ENCODE measurements at places on chromosomes 6 and 20. TPM values are rescaled to one million over a fixed set of nuclear protein-coding genes. Genes with fewer than 3 reads are reported as not detected.
A peak's percentile ranks its signal among the peaks of the same experiment; 100 is the strongest.

PRL gene
- total RNA-seq: not detected

HLA-DOB gene
- not detected for total RNA-seq

ULBP2 gene
- total RNA-seq: 9.6 TPM

PRR18 gene
- total RNA-seq: 0.38 TPM

BEND6 gene
- 1.5 TPM for total RNA-seq

HLA-DOA gene
- total RNA-seq: 0.67 TPM

PSORS1C2 gene
- total RNA-seq: not detected

CALHM5 gene
- 6.6 TPM for total RNA-seq

NKAIN2 gene
- total RNA-seq: 0.51 TPM

COL19A1 gene
- 0.83 TPM for total RNA-seq

GRCh38 chr6:131383421-131384411 is 189.3 kb upstream of the ARG1 start:
- no peak for ATAC-seq

GRCh38 chr6:141321493-141322347 is 811.0 kb upstream of the GJE1 start:
- peak; percentile 21 for ATAC-seq

DNA sequence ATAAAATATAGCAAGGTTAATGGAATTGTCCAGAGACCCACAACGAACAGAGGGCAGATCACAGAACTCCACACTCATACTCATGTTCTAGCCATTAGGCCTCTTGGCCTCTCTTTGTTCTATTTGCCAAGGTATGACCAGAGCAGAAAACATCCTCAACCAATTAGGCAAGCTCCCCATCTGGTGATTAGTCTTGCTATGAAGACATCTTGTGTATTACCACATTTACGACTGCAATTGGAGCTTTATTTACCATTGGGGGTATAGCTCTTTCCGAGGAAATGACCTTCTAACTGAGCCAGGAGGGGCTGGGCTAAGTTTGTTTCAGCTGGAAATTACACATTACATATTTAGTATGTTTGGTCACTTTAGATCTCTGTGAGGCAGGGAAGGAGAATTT is 593.9 kb downstream of the CD109 start:
- ATAC-seq: no peak

- ATAC-seq: no peak
Observed at GRCh38 chr6:34181908-34182307, 36.0 kb upstream of the GRM4 start.

DNA sequence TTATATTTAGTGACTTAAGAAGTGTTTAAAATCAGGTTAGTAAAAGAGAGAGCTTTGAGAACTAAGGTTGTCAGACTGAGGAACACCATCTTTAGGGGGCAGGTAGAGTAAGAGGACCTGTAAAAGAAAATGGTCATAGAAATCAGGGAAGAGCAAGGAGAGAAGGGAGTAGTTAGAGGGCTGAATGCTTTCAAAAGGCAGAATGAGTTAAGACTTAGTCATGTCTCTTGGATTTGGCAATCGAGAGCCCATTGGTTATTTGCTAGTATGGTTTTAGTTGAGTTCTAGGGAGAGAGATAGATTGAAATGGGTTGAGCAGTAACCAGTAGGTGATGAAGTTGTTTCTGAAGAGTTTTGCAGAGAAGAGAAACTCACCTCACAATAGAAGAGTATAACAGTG is 51.1 kb downstream of the RALGAPB start:
- ATAC-seq: no peak

DNA sequence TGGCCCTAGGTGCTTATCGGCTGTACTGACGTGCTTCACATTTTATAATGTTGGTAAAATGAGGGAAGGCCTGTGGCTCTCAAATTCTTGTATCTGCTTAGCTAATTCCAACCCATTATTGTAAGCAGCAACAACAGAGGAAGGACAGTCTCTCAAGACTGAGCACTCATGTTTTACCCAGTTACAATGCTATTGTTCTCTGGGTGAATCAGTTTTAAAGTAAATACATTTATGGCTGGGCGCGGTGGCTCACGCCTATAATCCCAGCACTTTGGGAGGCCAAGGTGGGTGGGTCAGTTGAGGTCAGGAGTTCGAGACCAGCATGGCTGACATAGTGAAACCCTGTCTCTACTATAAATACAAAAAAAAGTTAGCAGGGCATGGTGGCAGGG is 194.6 kb downstream of the PRKN start:
- ATAC-seq: no peak

GRCh38 chr6:94733066-94733465 is 844.3 kb upstream of the MANEA start:
- no peak for ATAC-seq

DNA sequence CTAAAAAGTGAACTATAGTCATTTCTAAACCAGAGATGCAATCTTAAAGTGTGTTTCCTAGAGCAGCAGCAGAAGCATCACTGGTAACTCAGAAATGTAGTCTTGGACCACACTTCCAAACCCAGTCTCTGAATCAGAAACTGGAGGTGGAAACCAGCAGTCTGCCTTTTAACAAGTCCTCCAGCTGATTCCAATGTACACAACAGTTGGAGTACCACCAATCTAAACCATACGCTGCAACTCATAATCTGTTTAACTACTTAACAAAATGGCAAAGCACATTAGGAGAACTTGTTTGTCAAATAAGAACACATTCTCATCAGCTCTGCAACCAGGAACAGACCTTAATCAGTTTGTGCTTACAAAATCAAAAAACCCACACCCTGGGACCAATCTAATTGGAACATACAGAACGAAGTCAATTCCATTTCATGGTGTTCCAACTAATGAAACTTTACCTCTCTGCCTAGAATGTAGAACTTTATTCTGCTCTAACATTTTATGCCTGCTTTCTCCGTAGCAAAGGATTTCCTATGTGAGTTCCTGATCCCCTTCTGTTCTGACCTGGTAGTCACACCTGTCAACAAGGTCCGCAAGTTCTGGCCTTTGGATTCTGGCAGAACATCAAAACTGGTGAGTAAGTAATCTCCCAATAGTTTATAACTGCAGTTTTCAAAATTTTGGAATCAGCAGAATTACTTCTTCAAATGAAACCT is 390.4 kb downstream of the HTR1B start:
- no peak for ATAC-seq

GRCh38 chr6:85390775-85391174 is 59.1 kb upstream of the NT5E start:
- no peak for ATAC-seq

DNA sequence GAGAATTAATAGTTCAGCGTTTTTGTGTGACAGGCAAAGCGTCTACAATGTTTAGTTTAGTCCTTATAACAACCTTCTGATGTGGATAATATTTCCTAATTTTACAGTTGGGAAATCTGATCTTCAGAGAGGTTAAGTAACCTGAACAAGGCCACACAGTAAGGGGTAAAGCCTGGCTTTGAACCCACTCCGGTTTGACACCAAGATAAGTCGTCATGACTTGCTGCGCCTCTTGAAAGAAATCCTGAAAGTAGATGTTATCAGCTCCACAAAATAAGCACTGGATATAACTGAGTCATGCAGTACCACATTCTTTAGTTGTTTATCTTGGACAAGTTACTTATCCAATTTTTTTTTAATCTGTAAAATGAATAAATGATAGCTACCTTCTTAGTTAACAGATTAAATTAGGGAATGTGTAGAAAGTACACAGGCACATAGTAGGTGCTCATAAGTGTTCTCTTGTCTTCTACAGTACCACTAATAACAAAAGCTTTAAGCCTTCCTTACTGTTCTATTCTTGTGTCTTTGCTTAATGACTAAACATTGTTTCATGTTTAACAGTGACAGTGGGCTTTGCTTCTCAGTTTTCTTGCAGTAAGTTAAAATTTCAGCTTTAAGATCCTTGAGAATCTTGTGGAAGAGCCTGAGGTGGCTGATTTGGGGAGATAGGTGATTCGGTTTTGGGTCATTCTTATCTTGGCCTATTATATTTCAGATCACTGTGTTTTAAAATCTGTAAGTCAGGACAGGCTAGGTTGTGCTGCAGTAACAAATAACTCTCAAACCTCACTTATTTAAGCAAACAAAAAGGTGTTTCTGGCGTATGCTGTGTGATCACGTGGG is 2.1 kb downstream of the HIVEP1 start:
- no peak for ATAC-seq

DNA sequence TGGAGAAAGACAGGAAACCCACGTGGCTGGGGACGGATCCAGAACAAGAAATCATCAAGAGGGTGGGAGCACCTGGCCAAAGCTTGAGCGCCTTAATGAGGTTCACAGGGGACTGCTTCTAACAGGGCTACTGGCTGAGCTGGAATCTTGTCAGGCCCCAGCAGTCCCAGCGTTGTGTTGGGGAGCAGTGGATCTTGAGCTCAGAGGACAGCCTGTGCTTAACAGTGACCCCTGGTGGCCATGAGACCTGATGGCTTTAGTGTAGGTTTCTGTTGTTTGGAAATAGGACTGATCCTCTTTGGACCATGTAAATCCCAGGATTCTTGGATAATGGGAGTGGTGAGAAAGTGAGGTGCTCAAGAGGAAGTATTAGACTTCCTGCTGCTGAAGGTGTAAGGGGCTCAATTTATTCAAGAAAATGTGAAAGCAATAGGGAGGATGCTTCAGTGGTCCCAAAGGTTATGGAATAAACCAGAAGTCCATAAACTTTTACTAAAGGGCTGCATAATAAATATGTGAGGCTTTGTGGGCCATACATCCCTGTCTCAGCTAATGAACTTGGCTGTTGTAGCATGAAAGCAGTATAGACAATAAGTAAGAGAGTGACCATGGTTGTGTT is 216.2 kb downstream of the NFATC2 start:
- no peak for ATAC-seq

- peak; percentile 21 for ATAC-seq
Observed at GRCh38 chr20:40683221-40683893, 5.7 kb downstream of the MAFB start.

DNA sequence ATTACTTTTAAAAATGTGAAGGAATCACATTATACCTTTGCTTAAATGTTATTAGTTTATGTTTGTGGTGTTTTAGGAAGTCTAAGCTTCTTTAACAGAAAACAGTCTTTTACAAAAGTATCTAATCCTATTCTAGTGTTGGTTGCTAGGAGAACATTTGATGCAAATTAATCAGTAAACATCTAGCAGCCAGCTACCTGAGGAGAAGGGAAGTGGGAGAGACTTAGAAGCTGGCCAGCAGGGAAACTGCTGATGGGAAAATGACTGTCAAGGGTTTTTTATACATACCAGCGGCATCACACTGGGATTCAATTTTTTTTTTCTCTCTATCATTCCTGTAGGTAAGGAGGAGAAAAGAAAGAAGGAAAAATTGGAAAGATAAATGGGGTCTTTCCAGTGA is 686.0 kb upstream of the MMS22L start:
- ATAC-seq: no peak

- no peak for ATAC-seq
Observed at GRCh38 chr20:5153612-5154542, 27.1 kb downstream of the CDS2 start.

- no peak for ATAC-seq
Observed at GRCh38 chr6:11606332-11606731, 68.8 kb downstream of the TMEM170B start.

DNA sequence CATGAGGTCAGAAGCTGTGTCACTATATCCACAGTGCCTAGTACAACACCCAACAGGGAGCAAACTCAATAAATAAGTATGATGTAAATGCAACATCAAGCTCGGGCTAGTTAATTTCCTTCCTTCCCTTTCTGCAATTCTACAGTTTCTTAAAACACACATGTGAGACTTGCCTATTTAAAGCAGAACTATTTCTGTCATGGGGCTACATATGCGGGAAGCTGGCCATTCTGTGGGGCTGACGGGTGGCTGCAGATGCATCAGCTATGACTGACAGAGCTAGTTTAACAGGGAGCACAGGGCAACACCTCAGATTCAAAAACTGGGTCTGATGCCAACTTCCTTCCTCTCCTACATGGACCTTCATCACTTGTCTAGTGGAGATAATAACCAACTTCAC is 118.1 kb upstream of the ENPP5 start:
- no peak for ATAC-seq

- ATAC-seq: peak; percentile 38
Observed at GRCh38 chr20:57791966-57792365, 82.2 kb upstream of the PMEPA1 start.

GRCh38 chr6:79066330-79066729 is 11.7 kb downstream of the PHIP start:
- ATAC-seq: no peak

DNA sequence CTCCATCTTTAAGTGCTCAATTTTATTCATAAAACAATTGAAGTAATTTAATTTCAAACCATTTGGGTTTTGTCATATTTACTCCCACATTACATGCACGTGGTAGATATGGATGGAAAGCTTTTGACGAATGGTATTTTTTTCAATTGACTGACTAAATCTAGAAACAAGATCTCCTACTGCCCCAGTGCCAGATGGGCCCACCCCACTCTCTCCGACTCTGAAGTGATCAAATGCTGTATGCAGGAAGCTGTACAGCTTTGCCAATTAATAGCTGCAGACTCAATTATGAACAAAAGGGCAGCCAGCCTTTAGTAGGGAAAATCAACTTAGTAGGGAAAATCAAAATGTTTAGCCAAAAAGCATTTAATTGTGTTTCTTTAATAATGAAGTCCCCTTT is 46.2 kb downstream of the PACRG start:
- ATAC-seq: no peak

DNA sequence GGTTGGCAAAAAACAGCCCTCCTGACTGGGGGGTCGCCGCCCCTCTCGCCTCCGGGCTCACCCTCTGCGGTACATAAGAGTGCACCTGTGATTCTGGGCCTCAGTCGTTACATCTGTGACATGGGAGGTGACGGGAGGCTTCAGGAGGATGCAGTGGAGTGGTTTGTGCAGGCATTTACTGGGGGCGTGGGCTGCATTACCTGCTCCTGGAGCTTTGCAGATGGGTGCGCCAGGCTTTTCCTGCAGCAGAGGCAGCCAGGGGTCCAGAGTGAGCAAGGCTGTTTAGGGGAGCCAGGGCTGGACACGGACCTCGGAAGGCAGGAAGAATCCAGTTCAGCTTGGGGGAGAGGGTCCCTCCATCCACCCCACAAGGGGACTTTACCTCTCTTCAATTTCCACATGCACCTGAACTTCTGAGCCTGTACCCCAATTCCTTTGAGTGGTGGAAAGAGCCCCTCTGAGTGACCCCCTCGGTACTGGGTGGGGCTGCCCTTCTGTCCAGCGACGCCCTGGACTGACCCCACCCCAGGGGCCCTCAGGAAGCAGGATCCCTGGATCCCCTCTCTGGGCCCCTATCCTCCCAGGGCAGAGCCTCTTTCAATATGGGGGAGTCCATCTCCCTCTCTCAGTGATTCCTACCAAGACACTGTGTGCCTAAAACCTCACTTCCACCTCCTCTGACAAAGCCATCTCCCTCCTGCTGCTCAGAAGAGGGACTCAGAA is 134.0 kb downstream of the TAF4 start:
- ATAC-seq: no peak

- no peak for ATAC-seq
Observed at GRCh38 chr6:24464253-24465038, 24.9 kb downstream of the GPLD1 start.

Data from motor neuron (in vitro differentiated cells).